ENCODE measurements at places on chromosomes 7 and 10. TPM values are rescaled to one million over a fixed set of nuclear protein-coding genes. Genes with fewer than 3 reads are reported as not detected.

Gene PGAM2
- 0.74 TPM for total RNA-seq

Gene TFEC
- total RNA-seq: 1.3 TPM

Gene SPDYE16
- 0.71 TPM for total RNA-seq

Gene ELFN1
- total RNA-seq: not detected

Gene OPN1SW
- total RNA-seq: not detected

DNA sequence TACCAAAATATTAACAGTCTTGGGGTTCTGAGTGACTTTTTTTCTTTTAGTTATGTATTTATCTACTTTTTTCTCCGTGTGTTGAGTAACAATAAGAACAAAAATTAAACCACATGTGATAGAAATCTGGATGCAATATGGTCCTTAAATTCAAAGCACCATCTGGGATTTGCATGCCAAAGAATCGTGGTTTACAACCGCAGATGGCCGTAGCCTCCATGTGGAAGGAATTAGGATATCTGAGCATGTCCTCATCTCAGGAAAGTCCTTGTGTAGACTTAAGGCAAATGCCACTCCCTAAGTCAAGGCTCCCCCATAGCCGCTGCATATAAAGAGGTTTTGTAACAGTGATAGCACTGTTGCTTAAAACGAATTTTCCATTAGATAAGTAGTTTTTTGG is 304.0 kb downstream of the ZEB1 start:
- H3K4me3 ChIP-seq: no peak overlapping the region
- no peaks in the 10 kb centered on the region for H3K36me3 ChIP-seq
- H3K4me1 ChIP-seq: no peaks in the 10 kb centered on the region

- peaks cover 4% of the 10 kb centered on the region for H3K4me1 ChIP-seq
- no peak for DNase-seq
- H3K4me3 ChIP-seq: no peak within 1 kb of the TSS
- peaks cover 63% of the 10 kb centered on the region for H3K27me3 ChIP-seq
These were observed at the start of gene ELN for GRCh38 chr7:74027683-74028320. Gene ELN, plus strand, starts transcription at chr7:74028173. Its CDS starts 15 bp downstream, at chr7:74028188.

DNA sequence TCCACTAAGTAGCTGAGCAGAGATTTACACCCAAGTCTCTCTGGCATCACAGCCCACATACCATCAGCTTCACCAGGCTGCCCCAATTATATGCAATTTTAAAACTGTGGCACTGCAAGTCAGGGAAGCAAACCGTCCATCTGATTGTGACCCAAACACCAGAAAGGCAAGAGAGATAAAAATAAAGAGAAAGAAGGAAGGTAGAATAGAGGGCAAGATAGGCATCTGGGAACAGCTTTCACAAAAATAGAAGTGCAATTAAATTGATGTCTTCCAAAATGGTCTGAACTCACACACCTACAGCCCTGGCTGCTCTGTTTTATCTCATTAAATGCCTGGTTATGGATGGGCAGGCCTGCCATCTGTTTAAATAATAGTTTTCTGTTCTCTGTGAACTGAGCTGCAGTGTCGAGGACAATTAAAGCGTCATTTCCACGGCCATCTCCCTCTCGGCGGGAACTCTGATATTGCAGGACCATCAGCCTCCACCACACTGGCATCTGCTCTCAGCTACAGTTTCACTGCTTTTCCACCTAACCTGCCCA is 509.1 kb downstream of the INHBA start:
- no peak overlapping the region for H3K27ac ChIP-seq
- no peaks in the 10 kb centered on the region for H3K27me3 ChIP-seq
- H3K36me3 ChIP-seq: no peaks in the 10 kb centered on the region
- no peak overlapping the region for H3K4me3 ChIP-seq

GRCh38 chr7:79868010-79868409 is 266.6 kb upstream of the GNAI1 start:
- no peak overlapping the region for H3K27ac ChIP-seq
- H3K27me3 ChIP-seq: no peaks in the 10 kb centered on the region
- peaks cover 3% of the 10 kb centered on the region for H3K4me1 ChIP-seq
- DNase-seq: no peak
- no peaks in the 10 kb centered on the region for H3K36me3 ChIP-seq

GRCh38 chr10:109898666-109899355 is 24.5 kb downstream of the XPNPEP1 start:
- peaks cover 27% of the 10 kb centered on the region for H3K4me1 ChIP-seq
- H3K36me3 ChIP-seq: peaks cover 49% of the 10 kb centered on the region
- no peaks in the 10 kb centered on the region for H3K27me3 ChIP-seq
- no peak overlapping the region for H3K4me3 ChIP-seq

- peak overlapping the region; percentile 72 for H3K27ac ChIP-seq
- DNase-seq: no peak
- H3K4me3 ChIP-seq: peak overlapping the region; percentile 74
- H3K4me1 ChIP-seq: peaks cover 73% of the 10 kb centered on the region
These were observed 62.9 kb downstream of the STK17A start for GRCh38 chr7:43645699-43646226.

GRCh38 chr7:114214466-114214865 is 200.1 kb upstream of the FOXP2 start:
- H3K4me1 ChIP-seq: no peaks in the 10 kb centered on the region
- no peak overlapping the region for H3K4me3 ChIP-seq
- no peak for DNase-seq

- peaks cover 23% of the 10 kb centered on the region for H3K36me3 ChIP-seq
- H3K27ac ChIP-seq: no peak overlapping the region
- peaks cover 10% of the 10 kb centered on the region for H3K4me1 ChIP-seq
These were observed 239.2 kb downstream of the EXOC4 start for GRCh38 chr7:133491846-133492652.

DNA sequence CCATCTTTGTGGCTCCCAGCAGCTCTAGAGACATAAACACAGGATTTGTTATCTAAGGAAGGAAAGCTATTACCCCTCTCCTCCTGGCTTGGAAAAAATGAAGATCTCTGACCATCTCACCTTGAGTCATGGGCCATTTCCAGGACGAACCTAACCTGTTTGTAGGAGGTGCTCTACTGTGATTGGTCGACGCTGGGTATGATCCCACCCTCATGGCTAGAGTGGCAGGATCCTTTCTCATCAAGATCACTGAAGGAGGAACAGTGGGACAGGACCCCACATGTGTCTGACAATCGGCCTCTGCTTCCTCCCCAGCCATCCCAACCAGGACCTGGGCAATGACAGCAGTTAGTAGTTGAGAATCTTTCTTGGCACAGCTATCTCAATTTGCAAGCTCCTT is 144.1 kb downstream of the EMX2 start:
- no peak for DNase-seq
- H3K36me3 ChIP-seq: no peaks in the 10 kb centered on the region
- no peak overlapping the region for H3K27ac ChIP-seq
- no peak overlapping the region for H3K4me3 ChIP-seq
- no peaks in the 10 kb centered on the region for H3K27me3 ChIP-seq

DNA sequence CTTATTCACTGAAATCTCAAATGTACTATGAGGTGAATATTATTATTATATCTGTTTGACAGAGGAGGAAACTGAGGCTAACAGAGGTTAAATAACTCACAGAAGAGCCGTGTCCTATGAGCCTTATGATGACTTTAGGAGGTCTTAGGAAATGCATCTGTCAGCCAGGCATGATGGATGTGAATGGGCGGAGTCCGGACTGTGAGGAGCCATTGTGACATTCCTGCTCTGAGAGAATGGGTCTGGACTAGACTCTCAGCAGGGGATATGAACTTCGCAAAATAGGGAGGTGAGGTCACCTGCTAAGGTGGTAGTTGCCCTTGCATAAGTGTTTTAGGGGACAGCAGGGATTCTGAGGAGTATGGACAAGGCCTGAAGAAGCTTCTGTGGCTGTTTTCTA is 153.6 kb downstream of the TMEM178B start:
- no peak overlapping the region for H3K27ac ChIP-seq
- no peak overlapping the region for H3K4me3 ChIP-seq
- H3K4me1 ChIP-seq: no peaks in the 10 kb centered on the region
- peaks cover 10% of the 10 kb centered on the region for H3K27me3 ChIP-seq
- DNase-seq: no peak
- no peaks in the 10 kb centered on the region for H3K36me3 ChIP-seq

DNA sequence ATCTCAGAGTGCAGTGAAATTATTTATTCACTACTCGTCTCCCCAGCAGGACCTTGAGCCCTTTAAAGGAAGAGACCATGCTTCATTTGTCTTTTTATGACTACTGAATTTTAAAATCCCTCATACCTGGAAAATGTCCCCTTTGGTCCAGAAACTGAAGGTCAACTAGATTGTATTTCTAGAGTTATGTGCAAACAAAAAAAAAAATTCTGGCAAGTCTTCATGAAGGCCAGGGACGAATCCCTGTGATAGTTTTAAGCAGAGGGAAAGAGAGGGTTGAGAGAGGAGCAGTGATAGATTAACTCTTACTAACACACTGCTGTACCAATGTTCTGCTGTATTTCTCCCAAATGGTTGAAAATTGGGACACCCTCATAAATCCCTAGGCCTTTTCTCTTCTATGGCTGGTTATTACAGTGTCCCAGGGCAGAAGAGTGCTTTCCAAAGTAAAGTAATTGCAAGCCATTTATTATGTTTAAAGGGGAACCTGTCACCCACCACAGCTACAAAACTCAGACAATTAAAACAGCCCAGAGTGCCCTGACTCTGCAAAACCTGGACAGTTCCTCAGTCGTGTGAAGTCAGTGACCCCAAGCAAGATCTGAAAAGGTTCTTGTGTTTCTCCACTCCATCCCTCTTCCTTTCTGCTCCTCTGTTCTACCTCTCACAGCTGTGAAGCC is 182.8 kb upstream of the AOAH start:
- H3K4me3 ChIP-seq: no peak overlapping the region
- peaks cover 6% of the 10 kb centered on the region for H3K4me1 ChIP-seq
- DNase-seq: no peak
- H3K27me3 ChIP-seq: no peaks in the 10 kb centered on the region
- H3K36me3 ChIP-seq: peaks cover 38% of the 10 kb centered on the region

DNA sequence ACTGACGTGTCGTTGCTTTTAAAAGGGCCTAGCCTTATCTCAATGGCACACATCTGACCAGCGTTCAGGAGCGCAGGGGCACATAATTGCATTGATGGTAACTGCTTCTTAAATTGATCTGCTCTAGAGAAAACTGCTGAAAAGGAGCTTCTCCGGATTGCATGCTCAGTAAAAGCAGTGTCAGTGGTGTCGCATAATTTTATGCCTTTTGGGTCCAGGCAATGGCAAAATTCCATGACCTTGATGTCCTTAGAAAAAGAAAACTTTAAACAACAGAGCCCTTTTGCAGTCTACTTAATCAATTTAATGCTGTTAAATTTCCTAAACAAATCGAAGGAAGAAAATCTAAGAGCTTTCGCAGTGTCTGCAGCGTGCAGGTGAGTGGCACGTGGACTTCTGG is 75.7 kb downstream of the PTPRE start:
- no peak overlapping the region for H3K27ac ChIP-seq
- H3K27me3 ChIP-seq: peaks cover 6% of the 10 kb centered on the region
- H3K4me1 ChIP-seq: peaks cover 3% of the 10 kb centered on the region
- no peak overlapping the region for H3K4me3 ChIP-seq

DNA sequence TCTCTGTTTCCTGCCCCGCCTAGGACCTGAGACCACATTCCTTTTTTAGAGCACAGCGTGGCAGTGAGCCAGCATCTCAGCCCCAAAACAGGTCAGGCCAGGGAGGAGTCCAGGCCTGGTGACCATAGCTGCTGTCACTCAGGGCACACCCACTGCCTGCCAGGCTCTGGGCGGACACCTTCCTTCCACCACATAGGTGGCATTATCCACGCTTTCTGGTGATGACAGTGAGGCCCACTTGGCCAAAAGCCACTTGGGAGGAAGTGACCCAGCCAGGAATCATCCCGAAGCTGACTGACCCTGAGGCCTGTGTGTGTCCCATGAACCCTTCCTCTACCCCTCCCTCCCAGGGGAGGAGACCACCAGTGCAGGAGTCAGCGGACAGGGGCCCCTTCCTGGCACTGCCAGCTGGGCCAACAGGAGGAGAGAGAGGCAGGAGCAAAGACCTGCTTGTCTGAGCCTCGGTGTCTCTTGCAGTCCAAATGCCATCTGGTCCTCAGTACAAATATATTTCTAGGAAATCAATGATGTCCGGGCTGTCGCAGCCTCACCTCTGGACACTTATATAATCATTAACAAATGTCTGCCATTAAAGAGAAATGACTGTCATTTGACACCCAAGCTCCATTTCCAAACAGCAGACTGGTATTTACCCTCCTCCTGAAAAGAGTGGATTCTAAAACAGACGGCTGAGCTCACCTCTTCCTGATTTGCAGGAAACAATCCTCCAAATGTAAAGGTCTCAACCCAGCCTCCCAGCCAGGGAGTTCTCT is 63.0 kb downstream of the ABRAXAS2 start:
- no peak overlapping the region for H3K4me3 ChIP-seq
- H3K4me1 ChIP-seq: no peaks in the 10 kb centered on the region
- peaks cover 6% of the 10 kb centered on the region for H3K27me3 ChIP-seq
- no peaks in the 10 kb centered on the region for H3K36me3 ChIP-seq
- DNase-seq: no peak
- H3K27ac ChIP-seq: no peak overlapping the region

- H3K36me3 ChIP-seq: no peaks in the 10 kb centered on the region
- no peak overlapping the region for H3K27ac ChIP-seq
- no peak for DNase-seq
- H3K4me1 ChIP-seq: peaks cover 2% of the 10 kb centered on the region
These were observed 37.7 kb downstream of the HABP2 start for GRCh38 chr10:113590581-113590980.

Measured in activated naive CD8-positive, alpha-beta T cell treated with anti-CD3 and anti-CD28 coated beads, Interleukin-2, amount 10 ng/mL, durations not matched to agents 7 days and 5 days (primary cell).